BE2C (cell line): ENCODE measurements at places on chromosomes 12 and 14.

GRCh38 chr12:88884600-88884999 lies 304.3 kb upstream of the KITLG start:
- DNase-seq = no peak

DNA sequence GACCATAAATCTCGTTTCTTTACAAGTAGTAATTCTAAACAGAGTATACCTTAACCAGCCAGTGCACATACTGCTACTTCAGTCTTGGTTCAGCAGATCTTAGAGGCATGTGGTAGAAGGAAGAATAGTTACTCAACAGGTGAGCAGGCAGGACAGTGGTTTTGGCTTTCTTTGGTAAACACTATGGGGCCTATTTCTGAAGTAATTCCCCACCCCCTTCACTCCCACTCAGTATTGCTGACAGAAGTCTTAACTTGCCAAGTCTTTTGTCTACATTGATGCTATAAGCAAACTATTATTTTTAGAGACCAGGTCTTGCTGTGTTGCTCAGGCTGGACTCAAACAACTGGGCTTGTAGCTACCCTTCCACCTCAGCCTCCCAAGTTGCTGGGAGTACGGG lies 68.5 kb downstream of the FBXO34 start:
- DNase-seq = no peak

- DNase-seq = no peak
Observed at GRCh38 chr12:46445093-46445492, 72.5 kb upstream of the SLC38A2 start.

DNA sequence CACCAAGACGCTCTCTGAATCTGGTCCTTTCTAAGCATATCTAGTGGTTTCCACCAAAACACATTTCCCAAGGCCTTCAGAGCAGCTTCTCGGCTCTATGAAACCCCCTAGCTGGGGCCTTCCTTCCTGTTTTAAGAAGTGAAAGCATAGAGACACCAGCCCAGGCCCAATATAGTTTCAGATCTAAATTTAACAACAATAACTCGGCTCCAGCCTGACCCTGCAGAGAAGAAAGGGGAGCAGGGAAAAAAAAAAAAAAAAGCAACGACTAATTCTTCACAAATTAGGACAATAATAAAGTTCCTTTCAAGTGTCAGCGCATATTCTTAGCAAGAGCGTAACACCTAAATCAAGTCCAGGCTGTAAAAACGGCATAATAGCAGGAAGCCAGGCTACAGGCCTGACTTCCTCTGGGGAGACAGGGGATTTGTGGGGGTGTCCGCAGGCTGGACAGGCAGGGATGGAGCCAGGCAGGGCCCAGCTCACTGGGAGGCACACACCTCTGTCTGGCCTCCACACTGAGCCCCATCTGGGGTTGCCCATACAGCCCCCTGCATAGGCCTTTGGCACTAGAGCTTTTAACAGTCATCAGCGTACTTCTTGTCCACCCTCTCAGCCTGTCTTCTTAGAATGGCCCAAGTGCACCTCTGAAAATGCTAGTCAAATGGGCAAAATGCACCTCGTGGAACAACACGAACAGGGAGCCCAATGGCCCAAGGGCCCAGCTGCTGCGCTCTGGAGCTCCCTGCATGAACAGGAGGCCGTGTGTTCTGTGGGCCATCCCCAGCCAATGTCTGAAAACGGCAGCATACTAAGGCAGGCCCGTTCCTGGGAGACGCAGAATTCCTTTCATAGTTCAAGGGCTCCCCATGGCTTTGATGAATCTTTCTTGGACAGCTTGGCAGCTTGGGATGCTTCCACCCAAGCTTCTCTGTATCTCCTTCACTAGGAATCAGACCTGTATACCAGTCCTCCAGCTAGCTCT lies 772.9 kb downstream of the MED13L start:
- no peak for DNase-seq

- DNase-seq = no peak
Observed at GRCh38 chr12:129169928-129170327, 316.6 kb downstream of the GLT1D1 start.

DNA sequence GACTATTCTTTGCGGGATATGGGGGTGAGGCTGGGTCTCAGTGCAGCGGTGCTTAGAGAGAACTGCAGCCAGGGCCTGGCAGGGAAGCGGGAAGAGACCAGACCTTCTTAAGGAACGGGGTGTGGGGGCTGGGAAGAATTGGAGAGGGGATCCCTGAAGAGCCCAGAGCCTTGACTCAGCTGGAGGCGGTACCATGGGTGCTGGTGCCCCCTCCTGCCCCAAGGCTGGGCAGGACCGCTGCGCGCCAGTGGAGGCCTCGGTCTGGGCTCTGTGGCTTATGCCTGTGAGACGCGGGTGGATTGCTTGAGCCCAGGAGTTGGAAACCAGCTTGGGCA lies 1.3 kb upstream of the RNU7-1 start:
- DNase-seq = no peak

GRCh38 chr12:10716704-10717315 lies 6.3 kb downstream of the YBX3 start:
- DNase-seq = no peak

GRCh38 chr14:92633724-92634123 lies 114.7 kb downstream of the LGMN start:
- no peak for DNase-seq

DNA sequence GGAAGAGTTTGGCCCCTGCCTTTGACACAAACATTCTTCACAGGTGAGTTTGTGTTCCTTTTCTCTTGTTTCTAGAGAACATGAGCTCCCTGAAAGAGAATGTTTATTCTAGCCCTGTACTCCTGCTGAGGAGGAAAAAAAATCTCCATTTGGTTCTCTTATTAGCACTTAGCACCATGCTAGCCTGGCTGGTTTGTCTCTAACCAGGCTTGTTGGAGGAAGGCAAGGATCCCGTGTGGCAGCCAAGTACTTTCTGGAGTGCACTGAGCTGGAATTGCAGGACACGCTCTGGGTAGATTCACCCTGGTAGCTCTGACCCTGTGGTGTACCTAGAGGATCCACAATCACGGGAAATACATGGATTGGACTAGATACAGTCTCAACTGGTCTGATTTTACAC lies 41.9 kb downstream of the KCNA1 start:
- no peak for DNase-seq

DNA sequence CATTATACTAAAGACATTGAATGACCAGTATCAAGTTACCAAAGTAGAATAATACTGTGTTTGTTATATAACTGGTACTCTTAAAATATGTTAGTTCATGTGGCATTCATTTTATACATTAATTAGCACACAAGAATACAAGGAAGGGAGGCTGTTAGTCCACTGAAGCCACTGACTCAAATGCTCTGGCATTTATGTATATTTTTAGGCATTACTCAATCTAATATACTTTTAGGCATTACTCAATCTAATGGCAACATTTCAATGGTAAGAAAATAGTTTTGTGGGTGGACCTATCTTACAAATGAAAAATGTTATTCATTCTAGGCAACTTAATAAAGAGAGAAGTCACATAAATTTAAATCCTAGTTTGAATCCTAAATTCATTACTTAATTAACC lies 874.4 kb upstream of the USP15 start:
- no peak for DNase-seq

DNA sequence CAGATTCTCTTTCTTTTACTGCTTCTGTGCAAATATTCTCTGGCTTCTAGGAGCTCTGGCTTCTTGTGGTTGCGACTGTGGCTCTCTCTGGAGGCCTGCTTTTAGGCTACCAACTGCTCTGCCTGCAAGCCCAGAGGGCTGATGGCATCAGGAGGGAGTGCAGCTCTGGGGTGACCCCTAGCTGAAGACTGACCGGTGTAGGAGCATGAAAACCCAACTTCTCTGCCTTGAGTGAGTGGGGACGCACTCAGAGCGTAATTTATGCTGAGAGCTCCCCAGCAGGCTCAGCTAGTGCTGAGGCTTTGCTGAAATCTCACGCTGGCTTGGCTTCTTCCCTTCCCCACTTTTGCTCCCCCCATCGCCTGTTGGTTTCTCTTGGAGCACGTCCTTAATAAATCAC lies 29.9 kb upstream of the RBM19 start:
- DNase-seq = no peak

DNA sequence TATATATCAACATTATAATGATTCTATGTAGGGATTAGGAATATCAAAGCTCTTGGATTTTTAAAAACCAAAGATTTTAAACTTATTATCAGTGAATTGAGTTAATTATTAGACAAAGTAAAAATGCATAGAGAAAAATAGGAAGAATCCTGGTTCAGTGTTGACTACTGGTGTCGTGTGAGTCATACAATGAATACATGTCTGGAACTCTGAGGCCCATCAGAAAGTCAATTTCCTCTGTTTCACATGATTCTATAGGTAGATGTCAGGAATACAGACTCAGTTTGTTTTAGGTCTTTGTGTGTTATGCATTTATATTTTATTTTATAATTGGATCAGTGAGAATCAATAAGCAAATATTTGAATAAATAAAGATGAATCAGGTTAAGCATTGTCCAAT lies 84.5 kb upstream of the RTL1 start:
- no peak for DNase-seq

DNA sequence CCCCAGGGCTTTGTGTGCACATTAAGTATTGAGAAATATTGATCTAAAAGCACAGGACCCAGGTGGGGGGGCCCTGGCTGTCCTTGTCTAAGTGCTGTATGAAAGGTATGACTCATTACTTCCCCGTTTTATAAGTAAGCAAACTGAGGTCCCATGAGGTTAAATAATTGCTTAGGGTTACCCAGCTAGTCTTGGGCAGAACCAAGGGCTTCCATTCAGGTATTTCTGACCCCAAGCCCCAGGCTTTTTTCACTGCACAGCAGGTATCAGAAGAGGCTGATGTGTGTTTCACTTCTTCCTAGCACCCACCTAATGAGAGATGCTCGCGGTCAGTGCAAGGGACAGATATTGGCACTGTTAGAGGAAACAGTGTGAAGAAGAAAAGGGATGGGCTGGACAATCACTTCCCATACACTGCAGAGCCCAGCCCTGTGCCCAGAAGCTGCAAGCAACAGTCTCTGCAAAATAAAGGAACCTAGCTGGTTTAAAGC lies 4.7 kb upstream of the TC2N start:
- no peak for DNase-seq

- DNase-seq = no peak
Observed at GRCh38 chr12:105960319-105961083, 178.3 kb downstream of the NUAK1 start.

DNA sequence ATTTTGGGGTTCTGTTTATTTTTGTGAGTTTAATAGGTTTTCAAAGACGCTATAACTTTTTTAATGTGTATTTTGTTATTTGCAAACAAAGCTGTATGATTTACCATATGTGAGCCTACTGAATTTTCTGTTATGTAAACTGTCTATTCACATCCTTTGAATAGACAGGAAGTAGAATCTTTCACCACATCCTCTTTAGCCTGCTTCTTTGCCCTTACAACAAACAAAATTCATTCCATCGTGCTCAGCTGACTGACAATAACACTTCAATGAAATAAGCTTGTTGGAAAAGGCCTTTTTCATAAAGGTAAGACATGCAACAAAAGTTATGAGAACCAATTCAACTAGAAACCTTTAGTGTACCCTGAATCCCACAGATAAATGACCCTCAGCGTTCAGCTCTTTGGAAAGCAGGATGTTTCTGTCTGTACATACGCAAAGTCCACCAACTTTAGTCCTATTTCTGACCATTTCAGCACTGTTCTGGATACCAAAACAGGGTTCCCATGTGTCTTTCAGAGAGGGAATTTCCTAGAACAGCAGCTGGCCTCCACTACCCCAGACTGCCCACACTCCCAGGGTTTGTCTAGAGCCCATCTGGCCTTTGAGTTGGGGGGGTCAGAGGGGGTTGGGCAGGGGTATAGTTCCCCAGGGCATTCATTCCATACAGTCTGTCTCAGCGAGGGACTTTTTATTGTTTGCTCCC lies 71.3 kb downstream of the DUSP6 start:
- DNase-seq = no peak

DNA sequence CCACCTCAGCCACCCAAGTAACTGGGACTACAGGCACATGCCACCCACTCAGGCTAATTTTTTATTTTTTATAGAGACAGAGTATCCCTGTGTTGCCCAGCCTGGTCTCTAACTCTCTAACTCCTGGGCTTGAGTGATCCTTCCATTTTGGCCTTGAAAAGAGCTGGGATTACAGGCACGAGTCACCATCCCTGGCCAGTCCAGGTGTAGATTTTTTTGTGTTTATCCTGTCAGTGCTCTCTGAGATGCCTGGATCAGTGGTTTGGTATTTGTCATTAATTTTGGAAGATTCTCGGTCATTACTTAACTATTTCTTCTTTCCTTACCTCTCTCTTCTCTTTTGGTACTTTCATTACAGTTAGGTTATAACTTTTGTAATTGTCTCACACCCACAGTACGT lies 5.3 kb upstream of the HIF1A start:
- no peak for DNase-seq

GRCh38 chr12:131455581-131456110 lies 255.2 kb upstream of the SFSWAP start:
- DNase-seq = no peak

- DNase-seq = peak; percentile 24
Observed at GRCh38 chr14:95265106-95266094, 54.3 kb downstream of the CLMN start.

- peak; percentile 98 for DNase-seq
Observed at GRCh38 chr12:124392667-124393413, 97.9 kb downstream of the RFLNA start.

DNA sequence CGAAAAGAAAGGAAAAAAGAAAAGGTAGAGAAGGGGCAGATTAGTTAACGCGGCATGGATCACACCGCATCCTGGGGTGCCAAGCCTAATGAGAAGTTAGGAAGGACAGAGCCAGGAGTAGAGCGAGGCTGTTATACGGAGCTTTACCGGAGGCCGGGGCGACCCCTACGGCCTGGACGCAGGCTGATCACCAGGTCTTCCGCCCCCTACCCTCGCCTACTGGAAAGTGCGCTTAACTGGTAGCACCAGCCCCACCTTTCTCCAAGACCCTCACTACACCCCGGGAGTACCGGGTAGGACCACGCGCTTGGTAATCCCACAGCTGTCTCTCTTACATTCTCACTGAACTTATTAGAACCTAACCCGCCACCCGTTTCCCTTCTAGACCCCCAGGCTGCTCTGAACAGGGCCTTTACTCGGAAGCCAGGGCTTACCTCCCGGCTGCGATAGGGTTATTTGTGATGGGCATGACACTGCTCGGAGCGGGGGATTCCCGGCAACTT lies 33.8 kb downstream of the WBP11 start:
- DNase-seq = peak; percentile 40

DNA sequence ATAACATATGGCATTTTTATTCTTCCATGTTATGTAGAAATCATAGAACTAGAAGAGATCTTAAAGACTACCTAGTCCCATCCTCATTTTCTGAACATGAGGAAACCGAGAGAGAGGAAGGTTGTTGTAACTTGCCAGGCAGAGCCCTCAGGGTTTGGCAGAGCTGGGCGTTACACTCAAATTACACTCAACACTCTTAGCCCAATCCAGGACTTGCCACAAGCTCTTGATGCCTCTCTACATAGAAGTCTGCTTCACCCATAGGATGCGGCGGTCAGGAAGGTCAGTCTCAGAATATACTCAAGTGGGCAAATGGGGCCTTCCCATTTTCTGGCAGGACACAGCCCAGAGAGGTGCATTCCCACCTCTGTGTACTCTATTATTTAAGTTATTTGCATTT lies 208.1 kb downstream of the ZFP36L1 start:
- no peak for DNase-seq

DNA sequence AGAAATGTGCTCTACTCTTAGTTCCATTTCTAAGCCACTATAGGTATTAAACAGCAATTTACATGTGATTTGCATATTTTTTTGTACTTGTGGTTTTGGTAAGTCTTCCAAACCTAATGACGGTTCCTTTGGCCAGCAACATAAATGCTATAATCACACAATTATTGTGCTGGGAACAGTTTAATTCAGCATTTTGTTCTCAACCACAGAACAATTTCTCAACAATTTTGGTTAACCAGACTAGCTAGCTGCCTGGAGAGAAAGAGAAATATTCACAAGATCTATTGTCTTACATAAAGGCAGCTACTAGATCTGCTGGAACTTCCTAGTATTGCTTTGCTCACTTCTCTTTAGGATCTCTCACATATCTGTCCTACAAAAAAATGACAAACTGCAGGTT lies 265.3 kb downstream of the SOX5 start:
- DNase-seq = no peak
